ENCODE measurements at places on chromosomes 6 and 20.

GRCh38 chr6:136095986-136096385, 154.1 kb downstream of the MTFR2 start:
- DNase-seq, result peak; percentile 62

DNA sequence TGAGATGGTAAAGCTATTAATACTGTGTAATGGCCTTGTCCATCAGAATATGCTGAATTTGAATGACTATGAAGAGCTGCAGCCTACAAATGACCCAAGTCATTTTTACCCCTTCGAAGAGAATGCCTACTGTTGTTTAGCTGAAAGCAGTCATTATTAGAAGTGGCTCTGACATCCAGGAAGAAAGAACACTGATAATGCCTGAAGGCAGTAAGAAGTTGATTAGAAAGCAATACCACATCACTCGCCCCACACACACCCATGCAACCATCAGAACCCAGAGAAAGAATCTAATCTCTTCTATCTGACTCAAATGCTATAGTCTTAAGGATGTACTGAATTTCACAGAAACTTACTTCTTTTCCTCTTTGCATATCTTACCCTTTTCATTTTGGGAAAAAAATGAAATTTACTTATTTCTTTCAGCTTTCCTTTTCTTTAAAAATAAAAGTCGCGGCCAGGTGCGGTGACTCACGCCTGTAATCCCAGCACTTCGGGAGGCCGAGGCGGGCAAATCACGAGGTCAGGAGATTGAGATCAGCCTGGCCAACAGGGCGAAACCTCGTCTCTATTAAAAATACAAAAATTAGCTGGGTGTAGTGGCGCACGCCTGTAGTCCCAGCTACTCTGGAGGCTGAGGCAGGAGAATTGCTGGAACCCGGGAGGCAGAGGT, 61.0 kb downstream of the ARHGAP18 start:
- DNase-seq, result no peak

- DNase-seq, result no peak
Measured at GRCh38 chr20:36228770-36229169, 7.5 kb upstream of the AAR2 start.

- DNase-seq, result no peak
Measured at GRCh38 chr20:63156221-63156671, 59.7 kb downstream of the YTHDF1 start.

DNA sequence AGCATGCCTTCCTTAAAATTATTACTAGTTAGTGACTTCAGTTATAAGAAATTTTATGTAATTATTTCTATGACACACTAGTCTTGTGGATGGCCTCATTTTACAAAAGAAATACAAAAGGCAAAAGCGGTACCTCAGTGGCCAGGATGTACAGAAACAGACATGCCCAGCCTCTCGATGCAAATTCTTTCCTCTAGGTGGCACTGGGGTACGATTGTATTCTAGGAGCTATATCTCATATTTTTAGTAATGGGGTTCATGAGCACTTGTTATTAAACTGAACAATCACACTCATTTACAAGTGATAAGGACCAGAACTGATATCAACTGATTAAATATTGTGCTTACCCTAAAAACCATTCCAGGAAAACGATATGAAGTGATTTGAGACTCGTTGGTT, 59.8 kb downstream of the SOD2 start:
- peak; percentile 19 for DNase-seq

DNA sequence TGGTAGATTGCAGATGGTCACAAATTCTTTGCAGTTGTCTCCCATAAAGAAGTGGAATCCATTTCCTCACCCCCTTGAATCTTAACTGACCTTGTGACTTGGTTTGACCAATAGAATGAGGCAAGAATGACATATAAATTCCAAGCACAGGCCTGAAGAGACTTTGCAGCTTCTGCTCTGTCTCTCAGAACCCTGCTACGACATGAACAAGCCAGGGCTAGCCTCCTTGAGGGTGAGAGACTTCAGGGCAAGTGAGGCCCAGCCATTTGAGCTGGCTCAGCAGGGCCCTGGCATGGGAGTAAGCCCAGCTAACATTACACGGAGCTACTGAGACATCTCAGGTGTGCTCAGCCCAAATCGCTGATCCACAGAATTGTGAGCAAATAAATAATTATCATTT, 216.3 kb upstream of the MAN1A1 start:
- DNase-seq, result no peak

GRCh38 chr6:392441-393390, 1.2 kb downstream of the IRF4 start:
- DNase-seq, result no peak
